ENCODE measurements at places on chromosomes 13 and 19.

DNA sequence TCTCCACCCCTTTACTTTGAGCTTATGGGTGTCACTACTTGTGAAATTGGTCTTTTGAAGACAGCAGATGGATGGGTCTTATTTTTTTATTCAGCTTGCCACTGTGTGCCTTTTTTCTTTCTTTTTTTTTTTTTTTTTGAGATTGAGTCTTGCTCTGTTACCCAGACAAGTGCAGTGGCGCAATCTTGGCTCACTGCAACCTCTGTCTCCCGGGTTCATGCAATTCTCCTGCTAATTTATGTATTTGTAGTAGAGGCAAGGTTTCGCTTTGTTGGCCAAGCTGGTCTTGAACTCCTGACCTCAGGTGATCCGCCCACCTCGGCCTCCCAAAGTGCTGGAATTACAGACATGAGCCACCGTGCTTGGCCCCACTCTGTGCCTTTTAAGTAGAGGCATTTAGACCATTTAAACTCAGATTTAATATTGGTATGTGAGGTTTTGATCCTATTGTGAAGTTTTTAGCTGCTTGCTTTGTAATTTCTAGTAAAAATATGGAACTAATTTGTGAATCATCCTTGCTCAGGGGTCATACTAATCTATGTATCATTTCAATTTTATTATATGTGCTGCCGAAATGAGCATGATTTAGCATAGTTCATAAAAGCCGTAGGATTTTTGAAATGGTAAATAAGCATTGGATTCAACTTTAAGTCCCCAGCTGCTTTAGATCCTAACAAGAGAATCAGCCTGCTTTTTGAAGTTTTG, 584.5 kb downstream of the SLITRK1 start:
- no peak for DNase-seq

- no peak for DNase-seq
These were observed 13.4 kb downstream of the TBC1D4 start for GRCh38 chr13:75468602-75469001.

DNA sequence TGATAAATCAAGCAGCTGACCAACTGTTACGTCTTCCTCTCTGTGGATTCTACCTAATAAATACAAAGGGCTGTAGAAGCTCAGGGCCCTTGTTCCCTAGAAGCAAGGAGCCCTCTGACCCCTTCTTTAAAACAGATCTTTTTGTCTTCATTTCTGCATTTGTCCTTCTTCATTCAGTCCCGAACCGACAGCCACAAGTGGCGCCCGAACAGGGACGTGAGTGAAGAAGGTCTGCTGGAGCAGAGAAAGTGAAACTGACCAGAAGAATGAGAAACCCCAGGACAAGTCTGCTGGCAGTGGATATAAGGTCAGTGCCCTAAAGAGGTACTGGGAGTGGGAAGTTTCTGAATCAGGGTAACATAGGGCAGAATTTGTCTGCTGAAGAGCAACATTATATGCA, 13.1 kb downstream of the ZNF773 start:
- DNase-seq, result no peak

- no peak for DNase-seq
These were observed 26.2 kb downstream of the SLC25A30 start for GRCh38 chr13:45391926-45392325.

- DNase-seq, result no peak
These were observed 15.0 kb downstream of the TSHZ3 start for GRCh38 chr19:31334101-31334848.

DNA sequence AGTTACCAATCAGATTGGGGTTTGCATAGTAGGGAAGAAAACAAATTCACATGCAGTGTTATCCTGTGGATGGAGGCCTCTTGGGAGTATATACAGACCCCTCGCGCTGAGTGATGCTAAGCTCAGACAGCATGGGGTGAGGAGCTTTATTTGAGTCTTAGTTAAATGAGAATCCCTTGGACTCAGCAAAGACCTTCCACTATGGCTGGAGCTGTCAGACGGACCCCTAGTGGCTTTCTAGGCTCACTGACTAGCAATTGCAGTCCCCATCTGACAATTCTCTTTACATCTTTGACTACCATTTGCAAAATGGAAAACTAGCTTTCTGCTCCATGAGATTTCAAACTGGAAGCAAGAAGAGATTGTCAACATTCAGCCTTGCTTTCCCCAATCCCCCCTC, 90.4 kb downstream of the STOML3 start:
- DNase-seq, result no peak

- DNase-seq, result no peak
These were observed 12.1 kb downstream of the FUT6 start for GRCh38 chr19:5827342-5827890.

- no peak for DNase-seq
These were observed 149.6 kb downstream of the MIPEP start for GRCh38 chr13:23739596-23739995.

DNA sequence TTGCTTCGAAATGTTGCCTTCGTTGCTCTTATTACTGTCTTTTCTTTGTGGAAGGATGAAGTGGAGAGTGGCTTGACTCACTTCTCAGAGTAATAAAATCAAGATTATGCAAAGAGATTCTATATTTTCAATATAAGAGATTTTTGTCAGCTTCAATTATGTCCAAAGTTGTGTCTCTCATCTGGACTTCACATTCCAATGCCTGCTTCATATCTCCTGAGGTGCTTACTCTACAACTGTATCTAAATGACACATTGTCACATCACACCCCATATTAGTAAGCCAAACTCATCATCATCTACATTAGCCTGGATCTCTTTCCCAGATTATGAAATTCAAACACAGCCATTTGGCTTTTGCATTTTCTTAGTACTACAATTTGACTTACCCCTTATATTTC, 409.4 kb downstream of the DACH1 start:
- DNase-seq, result no peak

GRCh38 chr19:38251564-38252051, 4.6 kb downstream of the PPP1R14A start:
- no peak for DNase-seq

DNA sequence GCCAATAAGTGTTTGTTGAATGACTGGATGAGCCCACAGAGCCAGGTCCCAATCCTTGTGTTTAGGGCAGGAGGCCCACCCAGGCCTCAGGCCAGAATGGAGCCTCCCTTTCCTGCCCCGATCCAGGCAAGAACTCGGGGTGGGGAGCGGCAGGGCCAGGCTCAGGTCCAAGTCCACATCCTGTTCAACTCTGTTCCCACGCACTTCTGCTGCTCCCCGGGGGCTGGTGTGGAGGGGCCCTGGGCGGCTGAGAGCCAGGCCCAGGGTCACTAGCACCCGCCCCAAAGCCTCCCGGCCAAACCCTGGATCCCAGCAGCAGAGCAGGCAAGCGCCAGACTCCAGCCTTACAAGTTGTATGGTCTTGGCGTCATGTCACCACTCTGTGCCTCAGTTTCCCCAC, 8.0 kb downstream of the ANGPTL8 start:
- no peak for DNase-seq

DNA sequence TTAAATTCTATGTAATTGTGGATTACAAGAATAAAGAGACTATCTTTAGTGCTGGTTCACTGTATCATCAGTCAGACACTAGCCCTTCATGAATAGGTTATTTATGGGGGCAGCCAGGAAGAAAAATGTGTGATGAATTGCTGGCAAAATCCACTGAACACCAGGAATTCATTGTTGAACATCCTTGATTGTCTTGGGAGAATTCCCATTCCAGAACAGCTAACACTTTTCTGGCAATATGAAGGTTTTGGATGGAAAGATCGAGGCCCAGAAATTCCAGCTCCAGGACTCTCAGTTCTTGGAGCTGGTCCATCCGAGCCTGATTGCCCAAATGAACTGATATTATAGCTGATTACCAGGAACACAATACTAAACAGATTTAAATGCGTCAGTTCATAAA, 11.5 kb upstream of the SPART start:
- no peak for DNase-seq

DNA sequence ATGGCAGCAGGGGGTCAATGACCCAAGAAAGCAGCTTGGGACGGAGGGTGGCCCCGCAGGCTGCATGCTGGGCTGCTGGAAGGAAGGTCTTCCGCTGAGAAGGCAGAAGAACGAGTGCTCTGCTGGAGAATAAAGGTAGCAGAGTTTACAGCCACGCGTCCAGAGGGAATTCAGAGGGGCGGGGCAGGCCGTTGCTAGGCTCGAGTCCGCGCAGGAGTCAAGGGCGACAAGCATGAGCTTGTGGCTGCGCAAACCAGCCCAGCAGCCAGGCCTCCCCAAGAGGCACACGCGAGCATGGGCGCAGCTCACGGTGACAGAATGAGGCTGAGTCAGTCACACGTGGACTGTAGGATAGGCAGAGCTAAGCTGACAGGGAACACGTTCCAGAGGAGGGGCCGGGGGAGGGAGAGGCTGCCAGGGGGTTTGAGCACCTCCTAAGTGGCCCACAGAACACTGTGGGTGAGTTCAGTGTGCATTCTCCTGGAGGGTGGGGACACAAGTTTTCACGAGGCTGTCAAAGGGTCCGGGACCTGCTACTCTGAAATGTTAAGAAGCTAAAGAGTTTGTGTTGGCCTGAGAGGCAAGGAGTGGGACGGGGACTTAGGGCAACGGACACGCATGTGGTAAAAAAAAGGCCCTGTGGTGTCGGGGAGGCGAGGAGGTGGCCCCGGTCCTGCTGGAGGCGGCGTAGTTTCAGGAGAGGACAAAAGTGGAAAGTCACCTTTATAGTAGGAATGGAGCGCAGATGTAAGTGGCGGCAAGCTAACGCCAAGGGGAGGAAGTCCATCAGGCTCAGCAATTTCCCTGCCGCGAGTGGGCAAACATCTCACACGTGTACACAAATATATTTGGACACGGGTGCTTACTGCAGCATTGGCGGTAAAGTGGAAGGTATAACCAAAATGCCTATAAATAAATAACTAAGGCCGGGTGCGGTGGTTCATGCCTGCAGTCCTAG, 17.7 kb downstream of the RFX2 start:
- DNase-seq, result no peak

DNA sequence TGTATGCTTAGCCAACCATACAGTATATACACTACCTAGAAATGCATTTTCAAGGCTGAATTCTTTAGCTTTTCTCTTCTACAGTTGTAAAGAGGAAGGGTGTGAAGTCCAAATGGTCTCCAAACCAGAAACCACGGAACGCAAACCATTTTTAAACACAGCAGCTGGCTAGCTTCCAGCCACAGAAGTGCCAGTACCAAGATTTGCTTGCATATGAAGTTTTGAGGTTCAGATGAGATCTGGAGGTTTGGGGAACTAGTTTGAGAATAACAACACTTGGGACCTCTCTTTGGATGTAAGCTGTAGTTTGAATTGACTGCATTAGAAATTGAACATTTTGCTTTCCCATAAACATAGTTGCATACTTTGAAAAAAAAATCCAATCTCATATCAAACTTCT, 1243.5 kb downstream of the EFNB2 start:
- DNase-seq, result no peak

DNA sequence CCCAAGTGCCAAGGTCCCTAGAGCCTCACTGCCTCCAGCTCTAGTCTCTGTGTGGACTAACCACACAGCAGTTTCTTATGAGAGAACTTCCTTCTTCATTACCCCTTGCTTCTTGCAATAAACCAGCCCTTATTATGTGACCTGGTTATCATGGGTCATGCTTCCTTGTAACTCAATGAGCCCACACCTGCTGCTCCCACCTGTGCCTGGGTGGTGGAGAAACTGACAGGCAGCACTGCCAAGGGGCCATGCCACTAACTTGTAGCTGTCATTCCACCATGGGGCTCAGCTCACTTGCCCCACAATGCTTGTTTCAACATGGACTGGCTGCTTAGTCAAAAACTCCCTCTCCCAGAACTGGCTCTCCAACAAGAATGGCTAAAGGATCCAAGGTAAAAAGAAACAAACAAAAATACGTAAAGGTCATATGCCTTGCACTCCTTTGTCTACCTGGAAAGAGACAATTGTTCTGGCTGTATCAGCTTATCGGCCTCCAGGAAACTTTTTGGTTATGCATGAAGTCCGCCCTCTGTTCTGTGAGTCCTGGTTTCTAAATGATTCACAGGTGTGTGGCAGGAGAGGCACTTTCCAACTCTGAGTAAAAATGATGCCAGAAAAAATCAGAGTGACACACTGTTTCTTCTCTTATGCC, 446.4 kb downstream of the COG6 start:
- no peak for DNase-seq

GRCh38 chr13:109273326-109273751, 513.0 kb downstream of the IRS2 start:
- no peak for DNase-seq

DNA sequence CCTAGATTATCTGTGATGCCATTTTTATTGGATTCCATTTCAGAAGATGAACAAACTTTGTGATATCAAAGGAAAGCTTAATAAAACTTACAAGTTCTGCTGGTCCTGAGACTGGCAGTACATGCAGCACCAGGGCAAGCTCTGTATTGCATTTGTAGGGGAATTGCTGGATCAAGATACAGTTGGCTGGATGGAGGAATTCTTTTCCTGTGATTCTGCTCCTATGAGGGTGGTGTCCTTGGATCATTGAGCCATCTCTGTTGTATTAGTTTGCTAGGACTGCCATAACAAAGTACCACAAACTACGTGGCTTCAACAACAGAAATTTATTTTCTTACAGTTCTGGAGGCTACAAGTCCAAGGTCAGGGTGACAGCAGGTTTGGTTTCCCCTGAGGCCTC, 33.9 kb upstream of the CSNK1A1L start:
- DNase-seq, result no peak

- no peak for DNase-seq
These were observed 486.1 kb downstream of the UQCRFS1 start for GRCh38 chr19:28726533-28727479.

GRCh38 chr19:38175422-38175821, 48.6 kb downstream of the DPF1 start:
- DNase-seq, result no peak

- DNase-seq, result no peak
These were observed 9.1 kb upstream of the MCF2L start for GRCh38 chr13:112959701-112960542.

GRCh38 chr13:48783181-48783630, 129.5 kb downstream of the CYSLTR2 start:
- DNase-seq, result no peak

GRCh38 chr13:106789911-106790310, 222.0 kb upstream of the ARGLU1 start:
- DNase-seq, result no peak

DNA sequence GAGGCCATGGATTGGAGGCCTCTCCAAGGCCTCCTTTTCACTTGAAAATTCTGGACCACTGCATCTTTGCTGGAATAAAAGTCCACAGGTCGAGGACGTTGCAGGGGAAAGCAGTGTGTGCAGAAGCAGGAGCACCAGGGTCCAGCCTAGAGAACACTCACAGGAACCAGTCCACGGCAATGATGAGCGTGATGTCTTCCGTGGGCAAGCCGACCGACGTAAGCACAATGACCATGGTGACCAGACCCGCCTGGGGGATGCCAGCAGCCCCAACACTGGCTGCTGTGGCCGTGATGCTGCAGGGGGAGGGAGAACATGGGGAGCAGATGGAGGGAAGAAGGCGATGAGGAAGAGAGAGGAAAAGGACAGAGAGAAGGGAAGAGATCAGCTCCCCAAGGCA, 11.5 kb downstream of the OR7C2 start:
- no peak for DNase-seq

- DNase-seq, result no peak
These were observed 120.6 kb upstream of the HTR2A start for GRCh38 chr13:47017476-47017875.

GRCh38 chr13:110915874-110916206, 971 bp upstream of the ANKRD10 start:
- DNase-seq, result no peak
